ENCODE measurements at places on chromosomes 13 and 19.
A peak's percentile ranks its signal among the peaks of the same experiment; 100 is the strongest.

GRCh38 chr13:58376349-58376748 lies 744.8 kb downstream of the PCDH17 start:
- no peak for DNase-seq

- peak; percentile 64 for DNase-seq
Measured at GRCh38 chr19:861756-862580, 2.5 kb downstream of the CFD start.

DNA sequence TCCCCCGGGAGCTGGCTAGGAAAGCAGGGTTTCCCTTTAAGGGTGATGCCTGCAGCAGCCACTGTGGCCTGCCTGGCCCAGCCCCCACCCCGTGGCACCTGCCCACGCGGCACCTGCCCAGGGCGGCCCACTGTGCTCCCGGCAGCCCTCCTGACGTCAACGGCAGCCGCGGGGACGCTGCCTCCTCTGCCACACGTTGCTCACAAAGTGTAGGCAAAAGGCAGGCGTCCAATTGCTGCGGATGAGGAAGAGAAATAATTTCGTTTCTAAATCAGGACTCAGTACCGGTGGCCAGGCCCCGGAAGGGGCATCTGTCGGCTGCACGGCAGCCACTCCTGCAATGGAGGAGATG lies 122.3 kb downstream of the URI1 start:
- no peak for DNase-seq

DNA sequence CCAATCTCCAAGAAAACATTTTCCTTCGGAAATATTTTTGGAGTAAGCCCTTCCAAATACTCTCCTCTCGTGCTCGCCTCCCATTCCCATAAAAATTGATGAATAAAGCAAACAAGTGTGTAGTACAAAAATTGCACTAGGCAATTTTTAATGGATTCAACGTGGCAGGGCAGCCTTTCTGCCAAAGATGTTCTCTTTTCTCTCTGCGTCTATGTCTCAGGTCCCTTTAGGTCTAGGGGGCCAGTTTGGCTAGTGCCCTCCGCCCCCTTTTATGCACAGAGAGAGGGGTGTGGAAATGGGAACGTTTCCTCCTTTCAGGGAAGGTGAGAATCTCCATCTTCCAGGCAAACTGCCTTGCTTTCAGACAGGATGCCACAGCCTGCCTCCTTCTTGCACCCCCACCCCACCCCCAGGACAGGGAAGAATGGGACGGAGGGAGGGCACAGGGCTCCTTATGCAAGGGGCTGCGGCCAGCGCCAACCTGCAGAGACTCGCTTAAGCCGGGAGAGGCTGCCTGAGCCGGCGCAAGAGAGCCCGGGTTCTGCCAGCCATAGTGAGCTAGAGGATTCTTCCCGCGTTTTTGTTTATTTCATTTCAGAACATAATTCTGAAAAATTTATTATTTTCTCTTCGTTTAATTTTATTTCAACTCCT lies 2.7 kb upstream of the ZIC2 start:
- no peak for DNase-seq

GRCh38 chr19:39238209-39238608 lies 6.6 kb downstream of the IFNL3 start:
- no peak for DNase-seq

DNA sequence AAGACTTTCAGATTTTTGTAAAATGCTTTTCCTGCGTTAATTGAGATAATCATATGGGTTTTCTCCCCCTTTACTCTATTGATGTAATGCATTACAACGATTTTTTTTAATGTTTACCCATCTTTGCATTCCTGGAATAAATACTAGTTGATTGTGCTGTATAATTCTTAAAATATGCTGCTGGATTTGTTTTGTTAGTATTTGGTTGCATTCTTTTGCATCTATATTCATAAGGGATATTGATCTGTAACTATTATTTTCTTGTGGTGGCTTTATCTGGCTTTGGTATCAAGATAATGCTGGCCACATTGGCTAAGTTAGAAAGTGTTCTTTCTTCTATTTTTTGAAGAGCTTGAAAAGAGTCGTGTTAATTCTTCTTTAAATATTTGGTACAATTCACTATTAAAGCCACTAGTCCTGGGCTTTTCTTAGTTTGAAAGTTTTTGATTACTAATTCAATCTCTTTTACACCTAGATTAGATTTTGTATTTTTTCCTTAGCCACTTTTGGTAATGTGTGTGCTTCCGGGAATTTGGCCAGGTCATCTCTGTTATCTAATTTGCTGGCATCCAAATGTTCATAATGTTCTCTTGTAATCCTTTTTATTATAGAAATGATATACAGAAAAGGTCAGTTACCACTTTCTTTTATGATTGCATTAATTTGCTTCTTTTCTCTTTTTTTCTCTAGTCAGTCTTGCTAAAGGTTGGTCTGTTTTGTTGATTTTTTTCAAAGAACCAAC lies 29.8 kb downstream of the KL start:
- DNase-seq = no peak

GRCh38 chr13:38530492-38530891 lies 156.4 kb upstream of the FREM2 start:
- DNase-seq = no peak

DNA sequence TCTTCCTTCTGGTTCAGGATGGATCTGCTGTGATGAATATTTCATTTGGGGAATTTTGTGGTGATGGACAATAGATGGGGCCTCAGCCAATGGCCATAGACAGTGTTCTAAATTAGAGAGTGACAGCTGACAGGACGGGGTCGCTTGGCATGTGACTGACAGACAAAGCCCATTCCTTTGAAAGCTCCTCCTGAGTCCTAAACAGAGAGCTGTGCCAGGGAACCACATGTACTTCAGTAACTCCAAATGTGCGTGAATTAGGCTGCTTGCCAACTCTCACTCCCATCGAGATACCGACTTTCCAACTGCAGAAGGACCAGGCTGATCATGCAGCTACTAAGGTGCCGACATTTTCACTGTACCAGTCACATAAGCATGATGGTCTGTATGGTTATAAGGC lies 187.7 kb downstream of the SHISA2 start:
- DNase-seq = no peak

DNA sequence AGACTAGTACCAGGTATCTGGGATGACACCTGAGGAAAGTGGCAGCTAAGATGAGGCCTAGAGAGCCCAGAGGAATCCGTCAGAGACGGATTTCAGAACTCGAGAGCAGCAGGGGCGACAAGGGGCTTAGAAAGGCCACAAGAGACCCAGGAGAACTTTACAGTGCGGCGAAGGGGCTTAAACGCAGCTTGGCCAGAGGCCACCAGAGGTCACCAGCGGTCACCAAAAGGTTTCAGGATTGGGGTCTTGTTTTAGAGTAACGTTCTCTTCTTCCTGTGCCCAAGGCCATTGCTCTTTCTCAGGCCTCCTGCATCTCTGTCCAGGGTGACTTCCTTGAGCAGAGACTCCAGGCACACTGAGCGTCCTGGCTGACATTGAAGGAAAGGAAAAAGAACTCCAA lies 2.2 kb downstream of the ZSCAN22 start:
- no peak for DNase-seq

DNA sequence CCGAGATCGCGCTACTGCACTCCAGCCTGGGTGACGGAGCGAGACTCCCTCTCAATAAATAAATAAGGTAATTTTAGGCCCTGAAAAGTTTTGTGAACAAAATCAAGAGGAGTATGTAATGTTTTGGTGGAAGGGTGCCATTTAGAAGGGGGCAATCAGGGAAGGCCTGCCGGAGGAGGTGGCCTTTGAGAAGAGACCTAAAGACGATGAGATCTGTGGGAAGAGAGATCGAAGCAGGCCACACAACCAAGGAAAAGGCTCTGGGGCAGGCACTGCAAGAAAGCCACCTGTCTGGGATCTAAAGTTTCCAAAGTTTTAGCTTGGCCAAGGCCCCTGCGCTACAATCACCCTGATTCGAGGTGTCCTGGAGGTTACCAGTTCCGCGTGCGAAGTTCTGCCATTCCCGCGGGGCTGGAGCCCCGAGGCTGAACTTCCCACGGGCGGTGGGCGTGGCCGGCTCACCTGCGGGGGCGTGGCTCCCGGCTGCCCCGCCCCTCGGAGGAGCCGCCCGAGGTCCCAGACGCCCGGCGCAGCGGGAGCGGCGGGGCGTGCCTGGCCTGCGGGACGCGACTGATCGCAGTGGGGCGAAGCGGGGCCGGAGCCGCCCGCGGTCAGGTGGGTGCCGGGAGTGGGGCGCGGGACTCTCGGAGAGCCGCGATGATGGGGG lies at the start of gene KLC3:
Gene KLC3, plus strand, starts transcription at position 519 of the 667 bp plus-strand sequence. CDS start 4,792 bp downstream, outside the sequence.
- peak; percentile 52 for DNase-seq

- no peak for DNase-seq
Measured at GRCh38 chr19:31545777-31546176, 196.5 kb upstream of the TSHZ3 start.

GRCh38 chr19:8697671-8698432 lies 743 bp downstream of the ACTL9 start:
- DNase-seq = no peak

- no peak for DNase-seq
Measured at GRCh38 chr13:22980936-22981335, 199.8 kb upstream of the SGCG start.

GRCh38 chr19:17695198-17695597 lies 7.0 kb upstream of the UNC13A start:
- no peak for DNase-seq

DNA sequence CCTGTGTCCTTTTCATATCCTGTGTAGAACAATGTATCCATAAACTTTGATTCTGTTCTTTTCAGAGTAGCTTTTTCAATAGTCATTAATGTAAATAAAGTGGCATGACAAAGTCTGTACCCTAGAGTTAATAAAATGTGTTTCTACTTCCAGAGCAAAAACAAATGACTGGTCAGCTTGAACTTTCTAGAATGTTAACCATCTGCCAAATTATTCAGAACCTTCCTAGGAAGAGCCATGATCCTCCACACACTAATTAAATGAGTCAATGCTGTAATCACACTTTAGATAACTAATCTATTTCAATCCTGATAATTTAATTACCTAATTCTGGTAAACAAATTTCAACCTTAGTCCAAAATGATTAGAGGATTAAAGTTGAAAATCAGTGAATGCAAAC lies 73.2 kb downstream of the DIAPH3 start:
- DNase-seq = no peak

DNA sequence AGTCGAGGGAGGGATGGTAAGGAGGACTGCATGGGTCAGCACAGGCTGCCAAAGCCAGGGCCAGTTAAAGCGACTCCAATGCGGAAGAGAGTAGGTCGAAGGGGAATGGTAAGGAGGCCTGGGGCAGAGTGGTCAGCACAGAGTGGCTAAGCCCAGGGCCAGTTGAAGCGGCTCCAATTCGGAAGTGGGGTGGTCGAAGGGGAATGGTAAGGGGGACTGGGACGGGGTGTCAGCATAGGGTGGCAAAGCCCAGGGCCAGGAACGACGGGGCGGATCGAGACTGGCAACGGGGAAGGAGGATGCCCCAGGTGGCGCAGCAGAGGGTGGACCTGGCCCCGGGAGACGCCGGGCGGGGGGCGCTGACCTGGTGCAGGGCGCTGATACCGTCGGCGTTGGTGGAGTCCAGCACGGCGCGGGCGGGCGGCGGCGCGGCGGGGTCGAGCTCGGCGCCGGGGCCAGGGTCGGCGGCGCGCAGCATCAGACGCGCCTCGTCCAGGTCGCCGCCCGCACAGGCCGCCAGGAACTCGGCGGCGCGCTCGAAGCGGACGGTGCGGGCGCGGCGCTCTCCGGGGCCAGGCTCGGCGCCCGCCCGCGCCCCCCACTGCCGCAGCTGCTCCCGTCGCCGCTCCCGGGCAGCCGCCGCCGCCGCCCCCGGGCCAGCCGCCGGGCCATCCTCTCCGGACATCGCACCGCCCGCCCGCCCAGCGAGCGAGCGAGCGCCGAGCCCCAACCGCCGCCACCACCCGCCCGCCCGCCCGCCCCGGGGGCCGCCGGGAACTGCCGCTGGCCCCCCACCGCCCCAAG lies at the start of gene PPP1R12C:
Gene PPP1R12C, minus strand, starts transcription at position 779 of the 804 bp plus-strand sequence. Its CDS starts 94 bp downstream, at position 685.
- no peak for DNase-seq

- no peak for DNase-seq
Measured at GRCh38 chr13:109904218-109904617, 117.8 kb upstream of the IRS2 start.

GRCh38 chr13:95568131-95568530 lies 15.6 kb downstream of the CLDN10 start:
- no peak for DNase-seq

DNA sequence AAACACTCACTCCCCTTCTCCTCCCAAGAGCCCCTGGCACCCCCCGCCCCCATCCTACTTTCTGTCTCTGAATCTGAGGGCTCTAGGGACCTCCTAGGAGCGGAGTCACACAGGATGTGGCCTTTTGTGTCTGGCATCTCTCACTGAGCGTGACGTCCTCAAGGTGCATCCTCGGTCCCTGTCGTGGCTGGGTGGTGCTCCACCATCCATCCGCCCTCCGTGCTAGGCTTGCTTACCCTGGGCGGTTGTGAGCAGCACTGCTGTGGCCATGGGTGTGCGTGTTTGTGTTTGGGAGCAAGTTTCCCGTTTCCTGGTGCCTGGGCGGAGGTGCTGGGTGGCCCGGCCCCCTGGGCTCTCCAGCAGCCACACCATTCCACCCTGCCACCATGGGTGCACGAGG lies 12.2 kb downstream of the PLEKHJ1 start:
- no peak for DNase-seq

GRCh38 chr13:44244288-44244687 lies 129.3 kb upstream of the SERP2 start:
- DNase-seq = no peak

- no peak for DNase-seq
Measured at GRCh38 chr19:51668216-51668615, 21.6 kb upstream of the SIGLEC14 start.

GRCh38 chr19:31039151-31039550 lies 310.1 kb downstream of the TSHZ3 start:
- no peak for DNase-seq

DNA sequence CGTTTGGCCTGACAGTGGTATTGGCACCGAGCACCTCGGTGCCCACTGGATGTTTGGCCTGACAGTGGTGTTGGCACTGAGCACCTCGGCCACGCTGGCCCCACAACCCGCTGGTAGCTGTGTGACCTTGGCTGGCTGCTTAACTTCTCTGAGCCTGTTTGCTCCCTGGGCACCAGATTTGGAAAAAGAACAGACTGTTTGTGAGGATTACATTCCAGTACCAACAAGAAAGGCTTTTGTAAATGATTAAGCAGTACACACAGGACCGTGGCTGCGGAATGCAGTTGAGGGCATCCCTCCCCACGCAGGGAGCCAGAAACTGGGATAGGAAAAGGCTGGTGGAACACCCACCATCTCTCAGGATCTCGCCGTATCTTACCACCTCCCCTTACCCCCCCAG lies 31.9 kb downstream of the SLC25A42 start:
- DNase-seq = no peak

DNA sequence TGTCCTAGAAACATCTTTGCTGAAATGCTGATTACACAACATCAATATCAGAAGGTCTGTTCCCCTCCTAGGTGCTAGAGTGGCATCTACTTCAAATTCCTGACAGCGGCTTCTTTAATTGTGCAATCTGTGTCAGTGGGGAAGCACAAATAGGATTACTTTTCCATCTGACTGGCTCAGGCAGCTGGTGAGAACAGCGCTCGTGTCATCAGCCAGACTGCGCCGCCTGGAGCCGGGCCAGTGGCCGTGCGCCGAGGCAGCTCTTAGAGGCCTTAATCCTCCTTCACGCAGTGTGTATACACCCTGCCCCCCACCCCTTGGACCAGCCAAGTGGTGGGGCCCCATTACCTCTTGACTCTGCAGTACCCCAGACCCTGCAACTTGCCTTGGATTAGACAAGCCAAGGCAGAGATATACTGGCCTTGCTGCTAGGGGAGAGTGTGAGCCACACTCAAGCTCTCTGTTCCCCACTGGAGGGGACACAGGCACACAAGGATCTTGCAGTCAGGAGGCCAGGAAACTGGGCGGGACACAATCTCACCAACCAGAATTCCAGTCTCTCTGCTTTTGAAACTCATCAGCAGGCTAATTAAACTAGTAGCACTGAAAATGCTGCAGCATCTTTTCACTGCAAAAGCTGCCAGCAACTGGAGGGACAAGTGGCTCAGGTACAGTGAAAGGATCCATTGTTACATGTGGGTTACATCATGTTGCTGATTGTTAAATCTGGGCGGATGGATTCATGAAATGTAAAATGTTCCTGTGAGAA lies 48.9 kb upstream of the EPHX3 start:
- DNase-seq = peak; percentile 38
